Colonic mucosa (tissue), 4 donors: ENCODE measurements at places on chromosomes 7 and 10. TPM values are rescaled to one million over a fixed set of nuclear protein-coding genes. Genes with fewer than 3 reads are reported as not detected.

DNA sequence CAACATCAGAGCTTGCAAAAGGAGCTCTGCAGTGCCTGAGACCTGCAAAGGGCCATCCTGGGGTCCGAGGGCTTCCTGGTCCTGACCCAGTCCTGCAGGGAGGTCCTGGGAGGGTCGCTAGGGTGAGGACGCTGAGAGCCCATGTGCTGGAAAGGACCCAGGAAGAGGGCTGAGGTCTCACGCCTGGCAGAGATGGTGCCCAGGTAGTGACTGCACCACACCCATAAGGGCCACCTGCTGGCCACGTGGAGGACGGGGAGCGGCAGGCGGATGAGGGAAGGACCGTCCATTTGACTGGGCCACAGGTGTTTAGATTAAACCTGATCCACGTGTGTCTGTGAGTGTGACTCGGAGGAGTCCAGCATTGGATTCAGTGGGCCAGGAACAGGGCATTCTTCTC is 392.8 kb downstream of the DNAJB6 start:
- DNase-seq = no peak

DNA sequence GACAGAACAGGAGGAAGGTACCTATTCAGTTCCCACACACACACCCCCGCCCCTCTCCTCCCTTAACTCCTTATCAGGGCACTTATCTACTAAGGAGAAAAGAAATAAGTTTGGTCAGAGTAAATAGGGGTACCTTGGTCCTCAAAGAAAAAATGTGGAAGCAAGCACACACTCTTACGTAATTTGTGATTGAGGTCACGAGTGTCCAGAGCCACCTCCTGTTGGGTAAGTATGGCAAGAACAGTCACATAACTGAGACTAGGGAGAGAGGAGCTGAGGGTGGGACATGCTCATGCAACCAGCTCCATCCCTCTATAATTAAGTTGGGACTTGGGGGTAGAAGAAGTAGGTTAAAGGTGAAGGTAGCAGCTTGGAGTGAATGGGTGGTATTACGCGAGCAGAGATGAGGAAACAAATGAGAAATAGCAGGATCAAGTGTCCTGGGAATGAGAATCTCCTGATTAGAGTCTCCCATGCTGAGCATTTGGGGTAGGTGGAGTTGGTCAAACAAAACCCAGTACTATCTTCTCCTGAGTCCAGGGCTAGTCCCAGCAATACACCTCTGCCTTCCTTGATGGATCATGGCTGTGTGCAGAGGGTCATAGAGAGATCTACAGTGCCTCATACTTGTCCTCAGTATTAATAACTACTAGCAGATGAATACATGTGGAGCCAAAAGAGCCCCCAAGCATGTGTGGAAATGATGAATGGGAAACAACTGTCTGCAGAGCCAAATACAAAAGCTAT is 77.1 kb downstream of the GSAP start:
- no peak for DNase-seq

- DNase-seq = peak; percentile 21
These were observed 8.3 kb downstream of the PI4K2A start for GRCh38 chr10:97648562-97649404.

GRCh38 chr7:22194658-22195273 is 162.2 kb downstream of the RAPGEF5 start:
- no peak for DNase-seq

FIS1 gene
- 132 TPM for total RNA-seq

SUV39H2 gene
- total RNA-seq = 20.2 TPM

FAM25C gene
- not detected for total RNA-seq

GET4 gene
- 33.0 TPM for total RNA-seq
